ENCODE measurements at places on chromosomes 1 and 21.

GRCh38 chr21:46114963-46115362, 17.1 kb downstream of the COL6A2 start:
- DNase-seq, result no peak

DNA sequence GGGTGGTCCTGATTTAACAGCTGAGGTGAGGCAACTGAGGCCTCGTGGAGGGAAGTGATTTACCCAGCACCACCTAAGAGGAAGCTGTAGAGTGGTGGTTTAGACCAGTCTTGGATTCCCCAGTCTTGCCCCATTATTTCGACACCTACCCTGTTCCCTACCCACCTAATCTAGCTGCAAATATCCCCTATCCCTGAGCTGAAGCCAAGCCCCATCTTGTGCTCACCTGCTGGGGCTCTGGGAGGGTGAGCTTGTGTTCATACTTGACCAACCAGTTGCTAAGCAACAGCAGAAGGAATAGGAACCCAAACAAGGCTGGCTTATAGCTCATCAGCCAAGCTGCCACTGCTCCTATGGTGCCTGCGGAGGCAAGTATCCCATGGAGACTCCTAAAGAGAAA, 2.0 kb downstream of the TEX46 start:
- DNase-seq, result peak; percentile 40

GRCh38 chr1:231862611-231863010, 236.0 kb downstream of the DISC1 start:
- no peak for DNase-seq

DNA sequence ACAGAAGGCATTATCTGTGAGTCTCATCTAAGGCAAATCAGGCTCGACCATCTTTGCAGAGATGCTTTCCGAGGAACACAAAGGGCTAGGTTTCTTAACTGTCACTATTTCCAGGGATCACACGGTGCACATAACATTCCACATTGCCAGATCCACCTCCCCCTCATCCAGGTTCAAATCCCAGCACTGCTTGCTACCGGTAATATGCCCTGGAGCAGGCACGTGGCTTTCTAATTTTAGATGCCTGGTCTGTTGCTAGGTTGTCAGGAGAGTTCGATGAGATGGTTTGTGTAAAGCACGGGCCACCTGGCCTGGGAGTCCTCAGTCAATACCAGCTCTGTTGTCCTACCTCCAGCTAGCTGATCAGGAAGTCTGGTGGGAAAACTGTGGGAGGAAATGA, 598.6 kb downstream of the NPHP4 start:
- DNase-seq, result no peak

- DNase-seq, result no peak
Measured at GRCh38 chr1:159790237-159790917, 9.6 kb downstream of the DUSP23 start.

DNA sequence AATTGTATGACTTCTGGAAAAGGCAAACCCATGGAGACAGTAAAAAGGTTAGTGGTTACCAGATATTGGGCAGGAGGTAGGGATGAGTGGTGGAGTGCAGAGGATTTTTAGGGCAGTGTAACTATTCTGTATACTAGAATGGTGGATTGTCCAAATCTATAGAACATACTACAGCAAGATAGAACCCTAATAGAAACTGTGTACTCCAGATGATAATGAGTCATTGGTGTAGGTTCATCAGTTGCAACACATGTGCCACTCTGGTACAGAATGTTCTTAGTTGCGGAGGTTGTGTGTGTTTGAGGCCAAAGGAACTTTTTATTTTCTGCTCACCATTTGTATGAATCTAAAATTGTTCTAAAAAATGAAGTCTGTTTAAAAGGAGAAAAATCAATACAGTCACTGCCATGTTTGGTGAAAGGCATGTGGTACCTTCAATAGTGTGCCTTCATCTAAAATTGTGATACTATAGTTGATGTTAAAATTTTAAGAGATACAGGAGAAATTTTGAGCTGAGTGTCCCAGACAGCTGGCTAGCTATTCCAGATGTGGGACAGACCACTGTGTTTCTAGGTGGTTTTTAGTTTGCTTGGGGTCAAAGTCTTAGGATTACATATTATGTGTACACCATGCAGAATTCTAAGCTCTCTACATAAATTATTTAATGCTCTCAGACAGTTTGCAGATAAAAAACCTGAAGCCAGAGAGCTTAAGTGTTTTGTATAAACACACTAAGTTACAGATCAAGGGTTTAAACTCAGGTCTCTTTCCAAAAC, 150.5 kb downstream of the RPS6KC1 start:
- no peak for DNase-seq

DNA sequence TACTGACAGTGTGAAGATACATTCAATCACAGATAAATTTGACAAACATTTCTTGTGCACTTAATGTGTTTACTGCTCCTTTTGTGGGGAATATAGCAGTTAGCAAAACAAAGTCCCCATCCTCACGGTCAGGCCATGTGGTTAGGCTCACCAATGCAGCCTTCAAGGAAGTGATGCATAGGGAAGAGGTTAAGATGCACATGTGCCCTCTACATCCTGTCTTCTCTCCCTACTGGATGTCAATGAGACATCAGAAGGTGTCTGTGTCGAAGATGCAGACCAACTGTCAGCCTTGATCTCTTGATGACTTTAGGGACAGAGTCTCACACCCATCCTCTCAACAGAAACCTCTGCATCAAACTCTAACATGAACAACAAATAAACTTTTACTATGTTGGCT, 78.7 kb downstream of the FH start:
- no peak for DNase-seq

DNA sequence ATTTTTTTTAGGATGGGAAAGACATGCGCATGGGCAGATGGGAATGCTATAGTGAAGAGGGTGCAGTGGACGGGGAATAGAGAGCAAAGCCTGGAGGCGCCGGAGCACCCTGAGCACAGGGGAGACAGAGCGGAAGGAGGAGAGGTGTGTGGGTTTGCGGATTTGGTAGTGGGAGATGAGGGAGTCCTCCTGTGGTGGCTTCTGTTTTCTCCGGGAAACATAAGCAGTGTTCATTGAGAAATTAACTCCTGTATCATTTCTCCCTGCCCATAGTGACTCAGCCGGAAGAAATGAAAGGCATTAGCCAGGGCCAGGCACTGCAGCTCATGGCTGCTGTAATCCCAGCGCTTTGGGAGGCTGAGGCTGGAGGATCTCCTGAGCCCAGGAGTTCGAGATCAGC, 4.7 kb upstream of the PTPRF start:
- DNase-seq, result no peak

DNA sequence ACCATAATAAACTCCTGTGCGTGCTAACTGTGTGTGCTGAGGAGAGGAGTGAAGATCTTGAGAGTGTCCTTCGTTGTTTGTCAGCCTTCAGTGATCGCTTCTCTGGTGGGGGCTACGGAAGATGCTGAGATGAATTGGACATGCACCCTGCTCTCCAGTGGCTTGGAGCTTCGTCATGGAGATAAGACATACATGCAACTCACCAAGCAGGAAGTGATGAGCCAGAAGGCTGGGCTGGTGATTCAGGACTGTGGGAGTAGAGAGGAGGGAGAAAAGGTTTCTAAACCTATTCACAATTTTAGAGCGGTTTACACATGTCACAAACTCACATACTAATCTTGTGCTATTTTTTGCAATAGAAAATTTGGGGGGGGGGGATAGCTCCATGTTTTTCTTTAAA, 128.9 kb upstream of the ADAR start:
- DNase-seq, result no peak

DNA sequence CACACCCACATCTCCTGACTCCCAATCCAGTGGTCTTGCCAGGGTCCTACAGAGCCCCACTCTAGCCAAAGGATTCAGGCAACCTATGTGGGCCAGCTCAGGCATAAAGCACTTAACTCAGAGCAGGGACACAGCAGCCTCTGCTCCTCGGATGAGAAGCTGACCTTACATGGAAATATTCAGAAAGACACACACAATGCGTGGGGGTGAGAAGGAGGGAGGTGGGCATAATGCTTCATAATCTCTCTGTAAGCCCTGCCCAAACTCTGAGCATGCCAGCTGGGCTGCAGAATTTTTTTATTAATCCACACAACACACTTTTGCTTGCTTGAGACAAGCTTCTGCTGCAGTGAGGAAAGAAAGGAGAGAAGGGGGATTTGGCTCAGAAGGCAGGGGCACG, 21.6 kb downstream of the KCND3 start:
- no peak for DNase-seq

DNA sequence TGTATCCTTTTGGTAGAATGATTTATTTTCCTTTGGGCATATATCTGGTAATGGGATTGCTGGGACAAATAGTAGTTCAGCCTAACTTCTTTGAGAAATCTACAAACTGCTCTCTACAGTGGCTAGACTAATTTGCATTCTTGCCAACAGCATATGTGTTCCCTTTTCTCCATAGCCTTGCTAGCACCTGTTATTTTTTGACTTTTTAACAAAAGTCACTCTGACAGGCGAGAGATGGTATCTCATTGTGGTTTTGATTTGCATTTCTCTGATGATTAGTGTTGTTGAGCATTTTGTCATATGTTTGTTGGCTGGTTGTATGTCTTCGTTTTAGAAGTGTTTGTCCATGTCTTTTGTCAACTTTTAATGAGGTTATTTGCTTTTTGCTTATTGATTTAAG, 99.8 kb downstream of the UCK2 start:
- no peak for DNase-seq

- peak; percentile 15 for DNase-seq
Measured at GRCh38 chr1:157505481-157506272, 46.6 kb downstream of the FCRL5 start.

DNA sequence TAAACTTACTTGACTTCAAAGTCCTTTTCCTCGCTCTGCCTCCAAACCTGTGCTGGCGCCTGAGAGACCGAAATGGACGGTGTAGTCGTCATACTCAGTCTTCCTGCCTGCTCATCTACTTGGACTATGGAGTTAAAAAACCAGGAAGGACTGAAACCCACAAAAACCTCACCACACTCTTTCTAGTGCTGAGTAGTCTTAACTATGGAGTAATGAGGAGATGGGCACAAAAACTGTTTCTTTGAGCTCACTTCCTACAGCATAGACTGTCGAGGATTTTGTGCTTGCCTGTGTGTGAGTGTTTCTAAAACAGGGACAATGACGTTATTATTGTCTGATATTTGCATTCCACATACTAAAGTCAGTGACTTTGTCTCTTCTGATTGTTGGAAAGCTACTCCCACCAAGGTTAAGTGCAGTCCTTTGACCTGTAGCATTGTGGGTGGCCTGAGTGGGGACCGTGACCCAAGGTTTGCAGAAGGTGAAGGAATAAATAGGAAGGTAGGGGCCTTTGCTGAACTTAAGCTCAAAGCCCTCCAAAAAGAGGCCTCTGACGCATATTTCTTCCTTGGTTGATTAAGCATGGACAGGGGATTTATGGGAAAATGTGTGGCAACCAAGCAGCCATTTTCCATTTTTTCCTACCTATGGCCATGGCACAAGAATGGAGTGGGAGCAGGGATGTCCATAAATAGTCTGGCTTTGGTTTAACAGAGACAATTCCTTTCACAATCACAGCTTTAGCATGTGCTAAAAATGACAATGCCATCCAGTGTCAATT, 109.6 kb downstream of the ZBTB18 start:
- no peak for DNase-seq

DNA sequence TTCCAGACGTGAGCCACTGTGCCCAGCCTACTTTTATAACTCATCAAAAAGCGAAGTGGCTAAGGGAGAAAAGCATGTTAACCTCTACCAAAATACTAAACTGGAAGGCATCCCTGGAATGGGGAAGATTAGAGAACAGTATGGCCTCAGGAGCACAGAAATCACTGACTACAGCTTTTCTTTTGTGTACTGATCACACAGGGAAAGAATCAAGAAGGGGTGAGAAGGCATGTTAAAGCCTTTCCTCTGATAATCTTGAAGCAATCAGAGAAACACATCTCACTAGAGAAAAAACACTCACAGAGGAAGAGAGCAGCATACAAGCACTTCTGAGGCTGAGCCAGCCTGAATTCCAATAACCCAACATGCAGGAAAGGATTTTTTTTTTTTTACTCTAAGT, 10.7 kb downstream of the PCAT6 start:
- DNase-seq, result no peak

DNA sequence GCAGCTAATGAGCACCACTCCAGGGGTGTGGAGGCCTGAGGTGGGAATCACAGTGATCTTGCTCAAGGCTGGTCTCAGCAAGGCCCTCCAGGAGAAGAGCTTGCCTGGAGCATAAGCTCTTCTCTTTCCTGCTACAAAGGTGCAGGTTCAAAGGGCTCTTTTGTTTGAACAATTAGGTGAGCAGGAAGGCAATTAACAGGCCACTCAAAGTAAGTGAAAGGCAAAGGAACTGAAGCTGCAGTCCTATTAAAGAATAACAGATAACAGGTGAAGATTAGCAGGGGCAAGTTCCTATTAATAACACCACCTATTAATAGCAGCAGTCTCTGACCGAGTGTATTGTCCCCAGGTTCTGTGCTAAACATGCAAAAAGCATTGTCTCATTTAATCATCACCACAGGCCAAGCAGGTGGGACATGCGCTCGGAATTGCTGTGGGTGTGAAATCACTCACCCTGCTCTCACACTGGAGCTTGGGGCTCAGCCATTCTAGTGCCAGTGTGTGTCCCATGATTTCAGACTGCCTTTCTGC, 113.8 kb downstream of the RHOU start:
- DNase-seq, result no peak

DNA sequence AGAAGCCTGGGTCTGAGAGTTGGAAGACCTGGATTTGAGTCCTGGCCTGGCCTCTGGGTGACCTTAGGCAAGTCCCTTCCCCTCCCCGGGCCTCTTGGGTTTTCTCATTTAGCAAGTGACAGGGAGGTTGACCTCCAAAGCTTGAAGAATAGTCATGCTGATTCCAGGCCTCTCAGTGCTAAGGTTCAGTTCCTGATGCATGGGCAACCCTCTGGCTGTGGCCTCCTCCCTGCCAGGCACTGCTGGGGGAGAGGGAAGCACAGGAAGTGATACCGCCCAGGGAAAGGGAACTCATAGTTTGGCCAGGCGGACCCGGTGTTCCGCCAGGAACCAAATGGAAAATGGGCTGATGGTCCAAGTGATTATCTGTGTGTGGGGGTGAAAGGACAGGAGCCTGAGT, 23.6 kb upstream of the WASF2 start:
- no peak for DNase-seq

- no peak for DNase-seq
Measured at GRCh38 chr21:40049931-40050290, 182.7 kb downstream of the PCP4 start.

- DNase-seq, result no peak
Measured at GRCh38 chr1:100810360-100810759, 84.3 kb downstream of the EXTL2 start.

- no peak for DNase-seq
Measured at GRCh38 chr1:230123280-230124185, 56.5 kb downstream of the GALNT2 start.

Measured in NCI-H446 treated with DMSO at 0.1 percent for 48 hours (cell line).